ENCODE measurements at places on chromosomes 6 and 20. TPM values are rescaled to one million over a fixed set of nuclear protein-coding genes. Genes with fewer than 3 reads are reported as not detected.

Gene SYS1
- 25.1 TPM for polyA plus RNA-seq

Gene BTN2A1
- polyA plus RNA-seq, result 29.5 TPM

Gene DYNLRB1
- polyA plus RNA-seq, result 325 TPM

Gene TFAP2A
- 2.3 TPM for polyA plus RNA-seq

Gene DNAH8
- polyA plus RNA-seq, result not detected

Gene ADGRG6
- polyA plus RNA-seq, result 11.7 TPM

Gene CST2
- polyA plus RNA-seq, result not detected

Gene FKBP1C
- polyA plus RNA-seq, result 4.6 TPM

Gene RNF182
- polyA plus RNA-seq, result 11.9 TPM

Gene CDSN
- polyA plus RNA-seq, result not detected

Gene NFATC2
- polyA plus RNA-seq, result 0.07 TPM

Gene IL17A
- not detected for polyA plus RNA-seq

Gene GPLD1
- 0.04 TPM for polyA plus RNA-seq

Gene PSORS1C2
- not detected for polyA plus RNA-seq

Data from AG04450 (cell line).